ENCODE measurements at places on chromosomes 7 and 10.

- peak; percentile 83 for DNase-seq
Observed at GRCh38 chr10:101014230-101014884, 14.7 kb downstream of the LZTS2 start.

DNA sequence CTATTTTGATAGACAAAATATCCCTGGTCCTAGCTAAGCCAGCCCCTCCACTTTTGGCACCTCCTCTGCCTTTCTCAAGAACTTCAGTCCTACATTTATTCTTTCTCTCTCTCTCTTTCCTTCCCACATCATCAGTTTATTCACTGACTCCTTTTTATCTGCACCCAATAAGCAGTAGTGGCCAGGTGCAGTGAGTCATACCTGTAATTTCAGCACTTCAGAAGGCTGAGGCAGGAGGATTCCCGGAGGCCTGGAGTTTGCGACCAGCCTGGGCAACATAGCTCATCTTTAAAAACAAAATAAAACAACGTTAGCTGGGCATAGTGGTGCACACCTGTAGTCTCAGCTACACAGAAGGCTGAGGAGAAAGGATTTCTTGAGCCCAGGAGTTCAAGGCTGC is 19.4 kb upstream of the NRP1 start:
- DNase-seq, result no peak

GRCh38 chr7:95421000-95421846 is 13.6 kb downstream of the PON2 start:
- no peak for DNase-seq

- DNase-seq, result no peak
Observed at GRCh38 chr7:41930538-41931262, 227.8 kb upstream of the INHBA start.

DNA sequence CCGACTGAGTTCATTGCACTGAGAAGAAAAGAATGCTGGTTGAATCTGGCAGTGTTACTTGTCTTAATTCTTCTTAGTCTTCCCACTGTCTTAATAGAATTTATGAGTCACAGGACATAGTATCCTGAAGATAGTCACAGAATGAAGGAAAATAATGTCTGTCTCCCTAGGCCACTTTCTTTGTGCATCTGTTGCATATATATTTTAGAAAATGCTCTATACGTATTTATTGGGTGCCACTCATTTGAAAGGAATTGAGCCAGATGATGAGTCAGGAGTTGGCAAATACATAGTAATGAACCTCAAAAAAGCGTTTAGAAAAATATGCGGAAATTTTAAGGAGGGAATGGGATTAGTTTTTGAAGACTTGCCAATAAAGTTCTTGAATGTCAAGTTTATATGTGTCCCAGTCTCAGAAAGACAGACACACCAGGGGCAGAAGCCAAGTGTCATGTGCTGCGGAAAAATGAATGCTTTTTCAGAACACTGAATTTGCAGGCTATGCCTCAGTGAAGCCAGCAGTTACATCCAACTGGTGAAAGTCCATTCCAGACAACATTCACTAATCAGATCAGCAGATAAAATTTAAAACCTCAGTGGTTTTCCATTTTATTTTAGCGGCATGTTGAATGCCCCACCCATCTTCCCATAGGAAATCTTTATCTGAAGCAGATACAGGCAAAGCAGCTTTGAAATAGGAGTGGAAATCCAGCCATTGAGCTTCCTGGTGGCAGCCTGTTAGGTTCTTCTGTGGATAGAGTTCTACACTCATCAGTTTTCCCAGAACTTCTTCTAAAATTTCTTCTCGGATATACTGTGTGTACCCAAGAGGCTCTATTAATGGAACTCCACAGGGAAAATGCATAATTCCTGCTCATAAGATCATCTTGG is 308.4 kb downstream of the BICC1 start:
- no peak for DNase-seq

GRCh38 chr7:142925413-142925812 is 8.1 kb downstream of the TRPV5 start:
- DNase-seq, result no peak

DNA sequence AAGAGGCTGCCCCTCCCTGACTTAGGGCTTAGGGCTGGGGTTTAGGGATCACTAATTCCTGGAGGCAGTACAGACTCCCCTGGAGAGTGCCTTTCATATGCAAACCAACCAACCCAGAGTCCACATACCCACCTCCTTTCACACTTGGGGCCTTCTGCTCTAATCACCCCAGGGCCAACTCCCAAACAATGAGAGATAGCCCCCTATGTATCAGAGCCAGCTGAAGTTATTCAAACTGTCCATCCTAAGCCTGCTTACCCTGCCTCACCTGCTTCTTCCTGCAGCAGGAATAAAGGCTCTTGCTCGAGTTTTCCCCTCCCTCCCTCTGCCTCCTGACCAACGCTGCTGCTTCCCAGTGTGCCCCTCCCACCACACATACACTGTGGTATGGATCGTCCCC is 51.8 kb upstream of the SLC35G1 start:
- DNase-seq, result no peak

Measured in frontal cortex (tissue), 4 donors.